Testis (tissue), 5 donors: ENCODE measurements at places on chromosomes 5 and 9. TPM values are rescaled to one million over a fixed set of nuclear protein-coding genes. Genes with fewer than 3 reads are reported as not detected.

GRCh38 chr5:81657386-81657785, 93.5 kb downstream of the SSBP2 start:
- H3K36me3 ChIP-seq = no peaks in the 10 kb centered on the region
- no peaks in the 10 kb centered on the region for H3K4me1 ChIP-seq
- no peak for DNase-seq
- no peak overlapping the region for H3K27ac ChIP-seq
- no peak overlapping the region for H3K4me3 ChIP-seq
- no peaks in the 10 kb centered on the region for H3K27me3 ChIP-seq

Gene PCDHGA1
- total RNA-seq = 13.1 TPM

Gene PTGS1
- 1.1 TPM for total RNA-seq

Gene WNT8A
- 0.71 TPM for total RNA-seq

- no peaks in the 10 kb centered on the region for H3K27me3 ChIP-seq
- H3K4me3 ChIP-seq = no peak overlapping the region
- no peak for DNase-seq
- no peak overlapping the region for H3K27ac ChIP-seq
These were observed 16.4 kb downstream of the RAD23B start for GRCh38 chr9:107299437-107299836.

- H3K27me3 ChIP-seq = no peaks in the 10 kb centered on the region
- H3K4me3 ChIP-seq = no peak overlapping the region
- H3K4me1 ChIP-seq = no peaks in the 10 kb centered on the region
- no peak for DNase-seq
- no peaks in the 10 kb centered on the region for H3K36me3 ChIP-seq
These were observed 155.4 kb upstream of the COL5A1 start for GRCh38 chr9:134486143-134486591.

GRCh38 chr5:75361310-75361709, 24.3 kb downstream of the HMGCR start:
- no peaks in the 10 kb centered on the region for H3K27me3 ChIP-seq
- peak; percentile 40 for DNase-seq
- H3K27ac ChIP-seq = no peak overlapping the region
- no peaks in the 10 kb centered on the region for H3K36me3 ChIP-seq

DNA sequence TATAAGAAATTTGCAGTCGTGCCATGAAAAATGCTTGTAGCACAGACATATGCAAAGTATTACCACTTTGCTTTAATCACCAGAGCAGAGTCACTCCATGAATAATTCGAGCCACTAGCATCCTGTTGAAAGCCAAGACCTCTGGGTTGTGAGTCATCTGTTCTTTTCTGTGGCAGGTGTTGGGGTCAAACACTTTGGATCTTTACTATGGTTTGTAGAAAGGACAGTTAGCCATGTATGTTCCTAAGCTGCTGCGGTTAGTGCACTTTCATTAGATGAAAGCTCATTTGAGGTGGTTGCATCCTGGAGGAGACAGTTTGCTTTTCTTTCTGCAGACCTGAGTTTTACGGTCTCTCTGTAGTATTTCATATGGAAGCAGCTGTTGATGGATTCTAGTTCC, 223.7 kb downstream of the DMRT2 start:
- no peaks in the 10 kb centered on the region for H3K36me3 ChIP-seq
- H3K27ac ChIP-seq = no peak overlapping the region
- DNase-seq = no peak
- no peak overlapping the region for H3K4me3 ChIP-seq

Gene ELOVL7
- 2.4 TPM for total RNA-seq

Gene PDCD1LG2
- total RNA-seq = 0.63 TPM

DNA sequence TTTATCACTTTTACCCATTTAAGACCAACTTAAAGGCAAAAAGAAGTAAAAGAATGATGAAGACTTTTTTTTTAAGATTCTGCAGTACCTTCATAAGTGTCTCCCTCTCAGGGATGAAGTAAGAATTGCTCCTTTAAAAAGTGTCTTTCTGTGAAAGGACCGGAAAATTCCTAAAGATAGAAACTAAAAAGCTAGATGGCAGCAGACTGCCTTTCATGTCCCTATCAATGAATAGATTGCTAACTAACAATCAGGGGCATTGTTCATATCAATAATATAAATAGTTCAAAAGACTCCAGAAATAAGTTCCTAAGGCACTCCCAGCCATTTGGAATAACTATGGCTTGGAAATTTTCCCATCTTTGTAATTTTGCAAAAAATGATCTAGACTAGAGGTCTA, 558.0 kb downstream of the PDE4D start:
- no peak overlapping the region for H3K4me3 ChIP-seq
- H3K4me1 ChIP-seq = no peaks in the 10 kb centered on the region
- no peaks in the 10 kb centered on the region for H3K36me3 ChIP-seq
- no peaks in the 10 kb centered on the region for H3K27me3 ChIP-seq

- H3K36me3 ChIP-seq = no peaks in the 10 kb centered on the region
- H3K27me3 ChIP-seq = no peaks in the 10 kb centered on the region
- no peak for DNase-seq
- no peak overlapping the region for H3K4me3 ChIP-seq
- H3K27ac ChIP-seq = no peak overlapping the region
- peaks cover 4% of the 10 kb centered on the region for H3K4me1 ChIP-seq
These were observed 319.0 kb downstream of the EBF1 start for GRCh38 chr5:158780656-158781237.

DNA sequence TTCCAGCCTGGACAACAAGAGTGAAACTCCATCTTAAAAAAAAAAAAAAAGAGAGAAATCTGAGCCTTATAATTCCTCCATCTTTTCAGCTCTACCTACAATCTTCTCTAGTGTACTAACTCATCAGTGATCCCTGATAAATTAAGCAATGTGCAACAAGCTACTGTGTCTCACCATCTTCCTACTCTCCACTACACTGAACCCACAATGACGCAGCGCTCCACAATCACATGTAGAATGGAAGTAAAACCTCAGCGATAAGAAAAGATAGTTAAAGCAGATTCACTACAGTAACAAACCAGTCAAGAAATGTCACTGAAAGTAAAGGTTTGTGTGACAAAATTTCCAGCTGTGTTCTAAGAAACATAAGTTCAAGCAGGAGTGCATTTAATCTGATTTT, 13.5 kb downstream of the ABCA1 start:
- no peak overlapping the region for H3K4me3 ChIP-seq
- H3K27me3 ChIP-seq = no peaks in the 10 kb centered on the region
- no peaks in the 10 kb centered on the region for H3K36me3 ChIP-seq

- no peak for DNase-seq
- no peaks in the 10 kb centered on the region for H3K27me3 ChIP-seq
These were observed 330.6 kb downstream of the ACTL7B start for GRCh38 chr9:108525186-108525585.

DNA sequence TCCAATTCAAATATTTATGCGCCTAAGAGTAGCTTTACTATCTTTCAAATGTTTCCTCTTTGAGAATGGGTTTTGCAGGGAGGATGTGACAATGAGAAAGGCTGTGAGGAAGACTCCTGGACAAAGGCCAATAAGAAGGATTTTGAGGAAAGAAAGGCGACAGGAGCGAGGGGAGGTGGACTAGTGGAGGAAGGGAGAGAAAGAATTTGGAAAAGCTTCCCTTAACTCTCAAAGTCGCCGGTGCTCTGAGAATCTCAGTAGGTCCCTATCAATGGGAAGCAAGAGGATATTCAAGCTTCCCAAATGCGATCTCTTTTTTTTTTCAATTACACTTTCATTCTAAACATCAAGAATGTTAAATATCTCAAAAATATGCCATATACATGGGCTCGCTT, 2.8 kb upstream of the CDC20B start:
- no peak overlapping the region for H3K27ac ChIP-seq
- H3K4me3 ChIP-seq = peak overlapping the region; percentile 27
- peaks cover 7% of the 10 kb centered on the region for H3K4me1 ChIP-seq
- H3K36me3 ChIP-seq = no peaks in the 10 kb centered on the region

GRCh38 chr5:138706655-138707480, 46.4 kb upstream of the CTNNA1 start:
- DNase-seq = peak; percentile 34
- peaks cover 11% of the 10 kb centered on the region for H3K4me1 ChIP-seq
- H3K27ac ChIP-seq = no peak overlapping the region
- H3K27me3 ChIP-seq = no peaks in the 10 kb centered on the region
- no peaks in the 10 kb centered on the region for H3K36me3 ChIP-seq

Gene GCNT1
- total RNA-seq = 7.5 TPM

Gene GFPT2
- total RNA-seq = 21.7 TPM

Gene GFM2
- 62.0 TPM for total RNA-seq

GRCh38 chr5:10372726-10373709, 19.5 kb downstream of the MARCHF6 start:
- no peak for DNase-seq
- H3K36me3 ChIP-seq = no peaks in the 10 kb centered on the region
- no peaks in the 10 kb centered on the region for H3K27me3 ChIP-seq

- no peaks in the 10 kb centered on the region for H3K27me3 ChIP-seq
- H3K4me3 ChIP-seq = no peak overlapping the region
- H3K27ac ChIP-seq = no peak overlapping the region
- H3K36me3 ChIP-seq = no peaks in the 10 kb centered on the region
- H3K4me1 ChIP-seq = no peaks in the 10 kb centered on the region
These were observed 1343.9 kb upstream of the ACO1 start for GRCh38 chr9:31040564-31040963.
